ENCODE measurements at places on chromosomes 11 and 22.

GRCh38 chr22:44068422-44069191 is 44.5 kb downstream of the PARVB start:
- DNase-seq: no peak

- DNase-seq: no peak
These were observed 114.7 kb downstream of the CSTPP1 start for GRCh38 chr11:47051217-47051616.

DNA sequence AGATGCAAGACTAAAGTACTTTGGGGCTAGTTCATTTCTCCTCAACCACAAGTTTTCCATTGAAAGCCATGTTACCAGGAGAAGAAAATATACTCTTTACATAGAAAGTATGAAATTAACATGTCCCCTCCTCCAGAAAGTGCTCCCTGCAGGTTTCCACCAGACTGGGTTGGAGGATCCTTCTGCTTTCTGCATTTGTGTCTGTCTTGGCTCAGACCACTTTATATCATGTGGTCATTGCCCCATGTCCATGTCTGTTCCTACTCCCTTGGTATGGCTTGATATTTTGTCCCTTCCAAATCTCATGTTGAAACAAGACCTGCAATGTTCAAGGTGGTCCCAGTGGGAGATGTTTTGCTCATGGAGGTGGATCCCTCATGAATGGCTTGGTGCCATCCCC is 28.4 kb upstream of the ACER3 start:
- DNase-seq: no peak

DNA sequence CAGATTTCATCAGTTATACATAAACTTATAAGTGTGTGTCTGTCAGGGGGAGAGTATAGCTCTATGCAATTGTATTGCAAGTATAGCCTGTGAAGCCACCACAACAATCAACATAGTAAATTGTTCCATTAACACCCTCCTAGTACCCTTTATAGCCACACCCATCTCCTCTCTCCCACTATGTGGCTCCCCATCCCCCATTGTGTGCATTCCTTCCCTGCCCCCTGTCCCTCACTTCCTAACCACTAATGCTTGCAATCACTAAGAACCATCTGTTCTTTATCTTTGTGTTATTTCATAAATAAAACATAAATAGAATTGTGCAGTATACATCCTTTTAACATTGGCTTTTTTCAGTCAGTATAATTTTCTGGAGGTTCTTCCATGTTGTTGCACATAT is 83.1 kb upstream of the SLC5A12 start:
- no peak for DNase-seq

- DNase-seq: no peak
These were observed 330.7 kb upstream of the NCAM1 start for GRCh38 chr11:112630496-112630895.

DNA sequence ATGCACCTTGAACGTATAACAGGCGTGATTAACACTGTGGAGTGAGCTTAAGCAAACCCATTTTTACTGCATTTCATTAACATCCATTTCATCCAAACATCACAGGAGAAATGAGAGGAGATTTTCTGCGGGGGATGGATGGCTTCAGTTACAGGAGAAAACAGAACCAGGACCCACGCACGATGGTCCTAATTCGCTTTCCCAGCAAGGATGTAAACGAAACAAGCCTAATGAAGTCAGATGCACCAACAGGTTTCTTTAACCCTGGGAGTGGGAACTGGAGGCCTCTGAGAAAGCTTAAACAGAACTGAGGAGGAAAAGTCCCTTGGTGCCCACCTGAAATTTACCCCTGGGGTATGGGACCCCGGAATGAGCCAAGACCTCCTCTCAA is 2.7 kb downstream of the CADM1 start:
- DNase-seq: no peak

DNA sequence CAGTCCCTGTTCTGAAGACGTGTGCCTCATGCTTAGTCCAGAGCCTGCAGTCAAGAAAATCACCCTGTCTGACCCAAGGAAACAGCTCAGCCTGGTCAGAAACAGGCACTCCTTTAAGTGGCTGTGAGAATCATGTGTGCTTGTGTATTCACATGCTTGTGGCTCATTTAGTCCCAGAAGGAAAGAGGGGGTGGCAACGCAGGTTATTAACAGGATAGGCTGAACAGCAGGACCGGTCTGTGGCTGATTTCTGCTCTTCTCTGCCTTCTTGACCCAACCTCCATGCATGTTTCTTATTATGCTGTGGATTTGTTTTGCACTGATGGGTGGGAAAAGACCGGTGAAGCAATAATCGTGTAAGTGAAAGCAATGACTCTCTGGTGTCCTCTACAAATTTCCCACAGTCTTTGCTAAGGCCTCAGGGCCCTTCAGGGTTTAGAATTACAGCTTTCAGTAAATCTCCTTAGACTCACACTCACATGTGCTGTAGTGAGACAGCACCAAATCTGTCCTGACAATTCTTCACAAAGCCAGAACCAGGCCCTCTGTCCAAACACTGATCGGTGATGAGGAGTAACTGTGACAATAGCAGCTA is 288.1 kb downstream of the ETS1 start:
- DNase-seq: no peak

GRCh38 chr11:2730272-2731129 is 30.7 kb upstream of the KCNQ1OT1 start:
- no peak for DNase-seq

GRCh38 chr22:40844951-40845350 is 11.5 kb downstream of the ST13 start:
- no peak for DNase-seq

GRCh38 chr11:67027483-67027930 is 4.6 kb downstream of the SYT12 start:
- DNase-seq: no peak

GRCh38 chr11:20162824-20163782 is 2.8 kb upstream of the DBX1 start:
- DNase-seq: peak; percentile 33

GRCh38 chr11:118411530-118411929 is 10.1 kb downstream of the ATP5MG start:
- DNase-seq: no peak
